Foreskin fibroblast (primary cell): ENCODE measurements at places on chromosomes 6 and 20.
A peak's percentile ranks its signal among the peaks of the same experiment; 100 is the strongest.

DNA sequence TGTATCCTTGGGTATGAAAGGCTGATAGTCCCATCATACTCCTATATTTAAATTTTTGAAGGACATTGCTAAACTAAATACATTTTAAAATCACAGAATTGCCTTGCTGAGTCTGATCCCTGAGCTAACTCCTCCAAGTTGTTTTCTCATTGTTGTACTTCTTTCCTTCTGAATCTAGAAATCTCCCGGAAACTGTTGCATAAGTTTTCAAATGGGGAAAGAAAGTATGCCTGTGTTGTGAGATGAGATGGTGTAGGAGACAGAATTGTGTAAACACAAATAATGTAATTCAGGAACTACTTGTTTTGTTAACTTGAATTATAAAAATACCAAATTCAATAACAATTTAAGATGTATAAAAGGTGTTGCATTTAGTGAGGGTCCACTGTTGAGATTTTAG is 7.3 kb downstream of the PNRC1 start:
- DNase-seq = no peak

GRCh38 chr6:105810922-105811482 is 275.1 kb upstream of the PRDM1 start:
- no peak for DNase-seq

GRCh38 chr6:157217894-157218370 is 105.4 kb downstream of the TMEM242 start:
- DNase-seq = no peak

DNA sequence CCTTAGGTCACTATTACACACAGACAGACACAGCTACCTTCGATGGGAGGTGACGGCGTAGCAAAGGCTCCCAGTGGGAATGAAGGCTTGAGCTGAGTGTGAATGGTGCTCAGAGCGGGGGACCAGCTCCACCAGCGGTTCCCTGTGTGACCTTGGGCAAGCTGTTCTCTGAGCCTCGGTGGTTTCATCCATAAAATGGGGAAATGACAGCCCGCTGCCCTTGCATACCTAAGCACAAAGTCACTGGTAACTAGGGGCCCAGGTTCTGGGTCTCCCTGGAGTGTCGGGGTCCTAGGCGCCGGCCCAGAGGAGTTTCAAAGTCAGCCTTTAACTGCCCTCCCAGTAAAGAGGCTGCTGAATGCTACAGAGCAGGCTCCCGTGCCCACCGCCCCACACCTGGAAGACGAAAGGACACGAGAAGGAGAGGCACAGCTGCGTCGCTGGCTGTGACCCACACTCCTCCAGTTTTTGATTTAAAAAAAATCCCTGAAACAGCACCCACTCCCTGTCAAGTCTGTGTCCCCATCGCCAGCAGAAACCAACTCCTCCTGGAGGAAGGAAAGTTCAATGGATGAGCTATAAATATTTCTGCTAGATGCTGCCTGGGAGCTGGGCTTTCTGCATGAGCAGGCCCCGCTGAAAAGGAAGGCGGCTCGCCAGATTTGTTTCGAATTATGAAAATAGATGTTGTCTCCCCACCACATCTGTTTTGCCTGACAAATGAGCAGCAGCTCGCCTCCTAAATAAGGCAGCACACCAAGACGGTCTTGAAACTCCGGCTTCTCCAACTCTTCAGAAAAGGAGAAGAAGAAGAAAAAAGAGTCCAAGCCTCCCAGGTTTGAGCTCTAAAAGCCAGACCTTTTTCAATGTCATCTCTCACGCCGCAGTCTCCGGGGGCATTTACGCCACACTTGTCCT is 27.4 kb downstream of the PMEPA1 start:
- peak; percentile 14 for DNase-seq

- DNase-seq = no peak
Measured at GRCh38 chr6:145026267-145026679, 709.0 kb downstream of the EPM2A start.

- no peak for DNase-seq
Measured at GRCh38 chr6:75145976-75146375, 59.9 kb downstream of the COL12A1 start.

DNA sequence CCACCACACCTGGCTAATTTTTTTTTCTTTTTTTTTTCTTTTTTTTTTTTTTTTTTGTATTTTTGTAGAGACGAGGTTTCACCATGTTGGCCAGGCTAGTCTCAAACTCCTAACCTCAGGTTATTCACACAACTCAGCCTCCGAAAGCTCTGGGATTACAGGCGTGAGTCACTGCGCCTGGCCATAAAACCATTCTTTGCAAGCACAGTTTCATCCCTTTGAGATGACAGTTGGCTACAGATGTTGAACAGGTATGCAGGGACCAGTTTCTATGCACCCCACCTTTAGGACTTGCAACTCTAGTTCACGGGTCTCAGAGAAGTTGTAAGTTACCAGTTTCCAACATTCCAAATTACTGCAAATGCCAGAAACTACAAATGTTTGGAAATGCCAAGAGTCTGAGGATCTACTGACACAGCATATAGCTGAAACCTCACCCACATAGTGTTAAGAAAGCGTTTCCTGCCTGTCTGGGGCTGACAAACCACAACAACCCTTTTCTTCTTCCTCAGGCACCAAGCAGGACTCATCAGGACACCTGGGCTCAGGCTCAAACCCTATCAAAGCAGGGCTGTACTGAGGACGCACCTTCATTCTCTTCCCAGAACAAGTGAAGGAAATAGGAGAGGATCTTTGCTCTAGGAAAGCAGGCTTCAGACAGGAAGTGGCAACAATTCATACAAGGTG is 22.9 kb downstream of the ARHGAP18 start:
- peak; percentile 35 for DNase-seq

DNA sequence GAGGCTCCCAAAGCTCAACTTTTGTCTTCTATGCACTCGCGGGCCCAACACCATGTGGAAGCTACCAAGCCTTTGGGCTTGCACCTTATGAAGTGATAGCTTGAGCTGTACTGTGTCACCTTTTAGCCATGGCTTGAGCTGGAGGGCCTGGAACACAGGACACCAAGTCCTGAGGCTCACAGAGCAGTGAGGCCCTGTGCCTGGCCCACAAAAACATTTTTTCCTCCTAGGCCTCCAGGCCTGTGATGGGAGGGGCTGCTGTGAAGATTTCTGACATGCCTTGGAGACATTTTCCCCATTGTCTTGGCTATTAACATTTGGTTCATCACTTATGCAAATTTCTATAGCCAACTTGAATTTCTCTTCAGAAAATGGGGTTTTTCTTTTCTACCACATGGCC is 96.5 kb downstream of the MMUT start:
- no peak for DNase-seq

DNA sequence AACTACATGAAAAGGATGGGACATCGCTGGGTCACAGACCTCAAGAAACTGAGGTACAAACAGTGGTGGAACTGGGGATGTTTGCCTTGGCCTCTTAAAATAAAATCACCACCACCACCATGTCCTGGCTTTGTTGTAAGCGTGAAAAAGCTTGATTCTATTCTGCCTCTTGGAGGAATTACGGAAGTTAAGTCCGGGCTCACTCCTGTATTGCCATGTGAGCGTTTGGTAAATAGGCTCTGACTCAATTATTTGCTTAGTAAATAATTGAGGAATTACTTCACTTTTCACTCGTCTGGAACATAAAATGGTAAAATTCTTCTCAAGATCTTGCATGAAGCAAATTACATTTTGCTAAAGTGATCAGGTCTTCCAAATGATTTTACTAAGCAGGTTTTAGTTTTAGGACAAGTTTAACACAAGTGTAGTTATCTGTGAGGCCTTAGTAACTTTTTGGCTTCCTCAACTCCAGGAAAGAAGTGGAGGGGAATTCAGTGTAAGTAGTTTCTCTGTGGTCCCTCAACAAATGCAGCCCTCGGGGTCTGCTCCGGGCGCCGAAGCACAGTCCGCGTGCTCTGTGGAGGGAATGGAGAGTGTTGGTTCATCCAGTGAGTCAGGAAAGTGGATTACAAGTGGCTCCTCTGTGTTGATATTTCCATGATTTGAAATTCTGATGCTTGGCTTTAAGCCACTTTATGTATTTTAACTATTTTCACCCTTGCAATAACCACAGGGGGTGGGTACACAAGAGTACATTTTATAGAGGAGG is 23.8 kb downstream of the IYD start:
- DNase-seq = no peak

DNA sequence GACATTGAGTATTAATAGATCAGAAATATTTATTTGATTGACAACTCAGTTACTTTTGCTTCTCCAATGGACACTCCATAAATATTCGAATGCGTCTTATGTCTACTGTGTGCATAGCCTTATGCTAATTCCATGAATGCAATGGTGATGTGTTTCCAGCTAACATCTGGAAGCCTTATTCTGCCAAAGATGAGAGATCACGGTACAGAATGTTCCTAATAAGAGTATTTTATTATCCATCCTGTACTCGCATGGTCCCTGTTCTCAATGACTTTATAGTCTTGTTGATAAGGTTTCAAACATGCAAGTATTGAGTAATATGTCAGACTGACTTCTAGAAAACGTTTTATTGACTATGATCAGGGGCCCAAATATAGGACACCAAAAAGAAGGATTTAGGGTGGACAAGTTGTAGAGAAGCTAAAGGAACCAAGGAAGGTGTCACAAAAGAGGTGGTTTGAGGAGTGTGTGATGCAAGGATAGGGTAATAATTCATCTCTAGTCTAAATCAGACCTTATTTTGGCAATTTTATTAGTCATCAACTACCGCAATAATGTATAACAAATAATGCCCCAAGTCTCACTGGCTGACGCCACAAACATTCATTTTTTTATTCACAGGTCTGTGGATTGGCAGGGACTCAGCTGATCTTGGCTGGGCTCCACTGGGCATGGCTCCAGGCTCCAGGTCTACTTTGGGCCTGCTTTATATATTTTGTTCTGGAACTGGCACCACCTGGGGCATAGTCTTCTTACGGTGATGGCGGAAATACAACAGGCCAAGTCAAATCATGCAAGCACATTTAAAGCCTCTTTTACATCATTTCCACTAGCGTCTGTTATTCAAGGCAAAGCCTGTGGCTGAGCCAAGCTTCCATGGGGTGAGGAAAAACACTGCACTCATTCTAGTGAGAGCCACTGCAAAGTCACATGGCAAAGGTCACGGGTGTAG is 24.5 kb upstream of the CD83 start:
- DNase-seq = peak; percentile 6

DNA sequence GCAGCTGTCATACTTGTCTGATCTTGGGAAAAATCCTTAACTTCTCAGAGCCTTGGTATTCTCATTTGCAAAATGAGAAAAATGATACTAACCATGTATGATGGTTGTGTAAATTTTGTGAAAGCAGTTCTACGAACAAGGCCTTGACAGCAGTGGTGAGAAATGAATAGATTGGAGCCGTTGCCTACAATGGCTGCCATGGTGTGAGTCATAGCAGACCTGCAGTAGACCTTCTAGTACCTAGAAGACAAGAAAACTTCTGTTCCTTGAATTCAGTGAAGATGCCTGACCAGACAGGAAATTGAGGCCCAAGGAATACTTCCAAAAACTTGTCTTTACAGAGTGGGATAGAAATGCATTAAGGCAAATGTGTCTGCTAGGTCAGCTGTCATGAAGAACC is 338.9 kb downstream of the QKI start:
- no peak for DNase-seq

- no peak for DNase-seq
Measured at GRCh38 chr20:33858666-33859065, 47.5 kb downstream of the CHMP4B start.

DNA sequence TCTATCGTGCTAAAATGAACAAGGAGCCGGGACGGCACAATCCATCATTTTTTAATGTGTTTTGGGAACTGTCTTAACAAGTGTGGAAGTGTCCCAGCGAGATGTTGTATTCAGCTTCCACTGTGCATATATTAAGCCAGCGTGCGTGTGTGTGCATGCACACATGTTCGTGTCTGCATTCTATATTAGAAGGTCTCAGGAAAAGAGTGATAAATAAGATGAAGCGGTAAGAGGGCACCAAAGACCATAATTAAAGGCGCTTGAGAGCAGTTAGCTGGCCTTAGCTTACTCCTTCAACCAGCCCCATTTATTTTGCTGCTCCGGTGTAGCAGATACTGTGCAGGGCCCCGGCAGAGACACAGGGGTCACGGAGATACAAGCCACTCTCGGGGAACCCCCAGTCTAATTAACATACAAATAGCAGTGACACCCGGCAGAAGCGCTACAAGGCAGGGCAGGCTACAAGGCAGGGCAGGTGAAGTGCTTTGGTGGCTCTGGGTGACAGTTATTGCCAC is 206.5 kb upstream of the RREB1 start:
- no peak for DNase-seq

- peak; percentile 69 for DNase-seq
Measured at GRCh38 chr6:24883618-24884017, 52.1 kb downstream of the RIPOR2 start.

- DNase-seq = peak; percentile 17
Measured at GRCh38 chr6:121896771-121897170, 461.3 kb downstream of the GJA1 start.

DNA sequence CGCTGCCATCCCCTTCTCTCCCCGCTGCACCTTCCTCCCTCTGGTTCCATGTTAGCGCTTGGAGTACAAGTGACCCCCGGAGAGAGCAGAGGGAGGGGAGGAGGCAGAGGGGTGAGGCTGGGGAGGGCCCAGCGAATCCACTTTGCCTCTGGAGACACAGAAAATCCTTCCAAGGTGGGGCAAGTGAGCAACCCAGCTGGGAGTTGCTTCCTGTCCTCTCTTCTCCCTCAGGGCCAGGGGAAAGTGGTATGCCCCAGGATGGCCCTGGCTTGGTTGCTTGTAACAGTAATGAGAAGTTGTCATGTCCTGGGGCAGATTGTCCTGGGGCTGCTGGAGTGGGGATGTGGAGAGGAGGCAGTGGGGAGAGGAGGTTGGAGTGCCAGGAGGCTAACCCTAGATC is 691 bp upstream of the ANGPT4 start:
- DNase-seq = no peak
